ENCODE measurements at places on chromosomes 13 and 19.
A peak's percentile ranks its signal among the peaks of the same experiment; 100 is the strongest.

GRCh38 chr19:49408816-49409440 lies 14.3 kb downstream of the PTH2 start:
- no peak for DNase-seq

- DNase-seq, result no peak
These were observed 7.7 kb downstream of the CDX2 start for GRCh38 chr13:27961227-27962085.

GRCh38 chr19:13670846-13671245 lies 93.5 kb upstream of the MRI1 start:
- DNase-seq, result no peak

DNA sequence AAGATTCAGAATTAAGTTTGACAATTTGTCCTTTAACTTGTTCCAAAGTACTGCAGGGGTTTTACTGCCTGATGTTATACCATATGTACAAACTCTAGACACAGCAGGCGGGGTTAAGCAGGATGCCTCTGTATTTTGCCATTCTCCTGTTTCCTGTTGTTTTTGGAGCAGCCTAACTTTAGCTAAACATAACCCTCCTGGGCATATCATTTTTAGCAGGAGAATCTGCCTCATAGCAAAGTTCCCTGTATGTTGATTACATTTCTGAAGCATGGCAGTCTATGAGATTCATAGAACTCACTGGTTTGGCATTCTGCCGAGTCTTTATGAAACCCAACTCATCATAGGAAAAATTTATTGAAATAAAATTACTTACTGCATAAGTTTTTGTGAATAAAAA lies 5.2 kb downstream of the LHFPL6 start:
- DNase-seq, result no peak

- no peak for DNase-seq
These were observed 251.3 kb downstream of the MAB21L1 start for GRCh38 chr13:35225159-35225558.

DNA sequence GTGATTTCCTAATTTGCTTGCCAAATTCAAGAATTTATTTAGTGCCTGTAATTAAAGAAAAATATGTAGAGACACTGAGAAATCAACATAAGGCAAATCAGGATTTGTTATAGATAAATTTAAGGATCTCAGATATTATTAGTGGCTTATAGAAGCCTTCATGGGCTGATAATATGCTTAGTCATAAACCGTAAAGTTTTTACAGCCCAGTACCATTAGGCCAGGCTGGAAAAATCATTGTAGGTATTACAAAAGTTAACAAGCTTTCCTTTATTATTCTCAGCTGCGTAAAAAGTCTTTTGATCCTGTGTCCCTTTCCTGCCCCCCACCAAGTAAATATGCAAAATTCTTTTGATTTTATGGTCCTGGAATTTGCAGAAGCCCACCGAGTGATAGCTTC lies 58.2 kb downstream of the SLITRK6 start:
- no peak for DNase-seq

- no peak for DNase-seq
These were observed 55.7 kb downstream of the FAM216B start for GRCh38 chr13:42836930-42837690.

DNA sequence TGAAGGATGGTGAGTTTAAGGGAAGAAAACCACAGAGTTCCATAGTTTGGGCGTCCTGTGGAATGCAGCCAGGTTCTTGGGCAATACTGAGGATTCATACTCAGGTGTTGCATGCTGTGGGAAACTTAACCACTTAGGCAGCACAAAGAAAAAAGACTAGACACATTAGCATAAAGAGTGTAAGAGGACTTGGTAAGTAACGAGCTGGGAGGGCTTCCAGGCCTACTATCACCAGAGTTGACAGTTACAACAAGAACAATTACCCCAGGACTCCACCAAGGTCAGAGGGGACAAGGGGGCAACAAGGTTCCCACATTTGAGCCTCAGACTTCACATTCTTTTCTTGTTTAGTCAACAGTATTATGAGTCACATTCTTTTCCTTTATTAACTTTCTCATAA lies 33.2 kb downstream of the KCTD12 start:
- no peak for DNase-seq

- DNase-seq, result no peak
These were observed 7.9 kb upstream of the RASA3 start for GRCh38 chr13:114140131-114140905.

DNA sequence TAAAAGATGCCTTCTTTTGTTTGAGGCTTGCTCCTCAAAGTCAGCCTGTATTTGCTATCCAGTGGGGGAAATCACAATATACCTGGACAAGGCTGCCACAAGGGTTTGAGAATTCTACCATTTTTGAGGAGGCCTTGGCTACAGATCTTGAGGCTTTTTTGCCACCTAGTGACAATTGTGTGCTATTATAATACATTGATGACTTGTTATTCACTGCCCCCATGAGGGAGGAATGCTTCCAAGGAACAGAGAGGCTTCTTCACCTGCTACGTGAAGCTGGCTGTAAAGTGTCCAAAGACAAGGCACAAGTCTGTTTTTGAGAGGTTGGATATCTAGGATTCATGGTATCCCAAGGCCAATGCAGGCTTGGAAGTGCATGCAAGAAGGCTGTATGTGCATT lies 72.5 kb downstream of the ZNF708 start:
- DNase-seq, result no peak

- no peak for DNase-seq
These were observed 17.5 kb upstream of the ASPDH start for GRCh38 chr19:50531171-50531612.

- DNase-seq, result no peak
These were observed 74.2 kb downstream of the ATP11A start for GRCh38 chr13:112764028-112764427.

GRCh38 chr19:6378041-6378440 lies 2.3 kb upstream of the PSPN start:
- DNase-seq, result no peak

GRCh38 chr19:45087531-45087930 lies 5.4 kb upstream of the PPP1R37 start:
- DNase-seq, result no peak

GRCh38 chr13:97107815-97108529 lies 113.7 kb upstream of the OXGR1 start:
- no peak for DNase-seq

DNA sequence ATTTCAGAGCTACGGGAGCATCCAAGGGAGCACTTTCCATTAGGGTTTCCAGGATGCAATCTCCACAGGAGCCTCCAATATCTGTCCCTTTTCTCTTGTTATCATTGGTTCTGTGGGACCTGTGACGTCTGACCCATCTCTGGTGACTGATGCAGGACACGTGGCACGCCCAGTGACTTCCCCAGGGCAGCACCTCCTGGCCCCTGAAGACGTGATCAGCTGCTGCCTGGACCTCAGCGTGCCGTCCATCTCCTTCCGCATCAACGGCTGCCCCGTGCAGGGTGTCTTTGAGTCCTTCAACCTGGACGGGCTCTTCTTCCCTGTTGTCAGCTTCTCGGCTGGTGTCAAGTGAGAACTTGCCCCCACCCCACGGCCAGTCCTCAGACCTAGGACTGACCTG lies 25.5 kb downstream of the RYR1 start:
- no peak for DNase-seq

- DNase-seq, result no peak
These were observed 7.8 kb downstream of the FIZ1 start for GRCh38 chr19:55591555-55591954.

DNA sequence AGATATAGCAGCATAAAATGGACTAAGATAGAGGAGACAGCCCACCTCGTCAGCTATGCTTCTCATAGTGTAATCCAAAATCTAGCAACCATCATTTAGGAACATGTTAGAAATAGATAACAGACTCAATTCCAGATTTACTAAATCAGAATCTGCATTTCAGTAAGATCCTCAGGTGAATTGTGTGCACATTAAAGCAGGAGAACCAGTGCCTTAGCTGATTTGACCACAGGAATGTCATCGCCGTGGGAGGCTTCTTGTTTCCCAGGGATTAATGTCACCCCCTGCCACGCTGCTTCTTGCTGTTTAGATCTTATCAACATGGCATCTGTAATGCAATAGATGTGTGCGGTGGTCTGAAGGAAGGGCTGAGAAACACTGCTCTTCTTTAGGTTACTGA lies 84.0 kb downstream of the GPC5 start:
- DNase-seq, result no peak

DNA sequence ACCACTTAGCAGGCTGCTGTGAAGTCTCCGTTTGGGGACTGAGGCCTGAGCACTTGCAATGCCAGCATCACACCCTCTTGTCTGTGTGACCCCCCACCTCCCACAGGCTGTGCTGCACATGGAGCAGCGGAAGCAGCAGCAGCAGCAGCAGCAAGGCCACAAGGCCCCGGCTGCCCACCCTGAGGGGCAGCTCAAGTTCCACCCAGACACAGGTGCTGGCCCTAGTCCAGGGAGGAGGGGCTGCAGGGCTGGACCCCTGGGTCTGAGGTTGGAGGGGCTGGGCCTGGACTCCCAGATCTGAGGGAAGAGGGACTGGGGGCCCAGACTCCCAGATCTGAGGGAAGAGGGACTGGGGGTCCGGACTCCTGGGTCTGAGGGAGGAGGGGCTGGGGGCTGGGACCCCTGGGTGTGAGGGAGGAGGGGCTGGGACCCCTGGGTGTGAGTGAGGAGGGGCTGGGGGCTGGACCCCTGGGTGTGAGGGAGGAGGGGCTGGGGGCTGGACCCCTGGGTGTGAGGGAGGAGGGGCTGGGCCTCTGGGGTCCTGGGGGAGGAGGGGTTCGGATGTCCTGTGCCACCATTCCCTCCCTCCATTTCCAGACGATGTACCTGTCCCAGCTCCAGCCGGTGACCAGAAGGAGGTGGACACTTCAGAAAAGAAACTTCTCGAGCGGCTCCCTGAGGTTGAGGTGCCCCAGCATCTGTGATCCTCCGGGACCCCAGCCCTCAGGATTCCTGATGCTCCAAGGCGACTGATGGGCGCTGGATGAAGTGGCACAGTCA lies 11.6 kb upstream of the DHDH start:
- no peak for DNase-seq

DNA sequence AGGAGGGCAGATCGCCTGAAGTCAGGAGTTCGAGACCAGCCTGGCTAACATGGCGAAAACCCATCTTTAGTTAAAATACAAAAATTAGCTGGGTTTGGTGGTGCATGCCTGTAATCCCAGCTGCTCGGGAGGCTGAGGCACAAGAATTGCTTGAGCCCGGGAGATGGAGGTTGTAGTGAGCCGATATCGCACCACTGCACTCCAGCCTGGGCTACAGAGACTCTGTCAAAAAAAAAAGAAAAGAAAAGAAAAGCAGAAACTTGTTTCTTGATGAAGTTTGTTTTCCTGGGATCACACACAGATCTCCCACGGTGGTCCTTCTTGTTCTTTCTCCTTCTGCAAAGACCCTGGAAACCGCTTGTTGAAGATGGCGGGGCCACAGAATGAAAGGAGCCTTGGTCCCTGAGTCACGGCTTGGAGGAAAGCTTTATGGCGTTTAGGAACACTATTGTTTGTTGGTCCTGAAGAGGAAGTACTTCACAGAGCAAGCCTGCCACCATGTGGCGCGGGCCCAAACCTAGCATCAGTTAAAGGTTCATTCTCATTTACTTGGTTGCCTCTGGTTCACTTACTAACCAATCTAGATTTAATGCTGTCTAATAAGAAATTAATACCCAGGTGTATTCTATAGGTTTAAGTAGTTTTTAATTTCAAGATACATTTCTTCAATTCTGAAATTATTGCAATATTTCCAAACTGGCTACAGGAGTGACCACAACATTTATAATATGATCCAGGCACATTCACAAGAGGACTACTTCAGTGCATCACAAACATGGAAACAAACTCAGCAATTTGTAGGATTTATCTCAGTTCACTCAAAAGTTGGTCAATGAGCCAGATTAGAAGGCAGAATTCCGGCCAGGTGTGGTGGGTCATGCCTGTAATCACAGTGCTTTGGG lies 21.3 kb upstream of the ARL11 start:
- peak; percentile 44 for DNase-seq

GRCh38 chr19:48784527-48784926 lies 26.3 kb downstream of the BCAT2 start:
- no peak for DNase-seq

DNA sequence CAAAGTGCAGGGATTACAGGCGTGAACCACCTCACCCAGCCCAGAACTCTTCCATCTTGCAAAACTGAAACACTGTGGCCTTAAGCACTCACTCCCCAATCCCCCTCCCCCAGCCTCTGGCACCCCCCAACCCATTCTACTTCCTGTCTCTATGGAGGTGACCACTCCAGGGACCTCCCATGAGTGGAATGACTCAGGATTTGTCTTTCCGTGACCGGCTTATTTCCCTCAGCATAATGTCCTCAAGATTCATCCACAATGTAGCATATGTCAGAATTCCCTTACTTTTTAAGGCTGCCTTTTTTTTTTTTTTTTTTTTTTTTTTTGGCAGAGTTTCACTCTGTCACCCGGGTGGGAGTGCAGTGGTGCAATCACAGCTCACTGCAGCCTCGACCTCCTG lies 3.6 kb upstream of the F2RL3 start:
- no peak for DNase-seq

- DNase-seq, result no peak
These were observed 56.3 kb upstream of the DIAPH3 start for GRCh38 chr13:60220072-60220471.

- no peak for DNase-seq
These were observed 106.8 kb downstream of the LACC1 start for GRCh38 chr13:43986421-43986981.

- DNase-seq, result no peak
These were observed 11.5 kb downstream of the CCDC70 start for GRCh38 chr13:51873117-51873798.

- DNase-seq, result no peak
These were observed 4.8 kb downstream of the SOX21 start for GRCh38 chr13:94707400-94708021.

DNA sequence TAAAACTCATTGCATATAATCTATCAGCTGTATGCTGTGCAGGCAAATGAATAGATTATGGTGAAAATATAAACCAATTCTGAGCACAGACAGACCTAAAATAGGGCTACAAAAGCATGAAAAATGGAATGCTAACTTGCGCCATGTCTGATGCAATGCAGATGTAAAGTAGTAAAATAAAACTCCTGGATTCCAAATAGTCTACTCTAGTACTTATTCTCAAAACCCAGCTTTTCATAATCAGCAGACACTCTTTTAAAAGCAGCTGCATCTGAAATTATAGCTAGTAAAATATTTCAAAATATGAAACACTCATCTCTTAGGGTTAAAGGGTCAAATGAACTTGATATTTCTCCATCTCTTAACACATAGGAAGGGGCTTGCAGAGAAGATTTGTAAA lies 4.7 kb upstream of the POMP start:
- no peak for DNase-seq

GRCh38 chr19:35216833-35217648 lies 11.5 kb downstream of the FAM187B start:
- DNase-seq, result no peak

- no peak for DNase-seq
These were observed 37.3 kb downstream of the MBNL2 start for GRCh38 chr13:97259410-97259797.

GRCh38 chr13:79289571-79289970 lies 116.5 kb downstream of the RBM26 start:
- DNase-seq, result no peak

DNA sequence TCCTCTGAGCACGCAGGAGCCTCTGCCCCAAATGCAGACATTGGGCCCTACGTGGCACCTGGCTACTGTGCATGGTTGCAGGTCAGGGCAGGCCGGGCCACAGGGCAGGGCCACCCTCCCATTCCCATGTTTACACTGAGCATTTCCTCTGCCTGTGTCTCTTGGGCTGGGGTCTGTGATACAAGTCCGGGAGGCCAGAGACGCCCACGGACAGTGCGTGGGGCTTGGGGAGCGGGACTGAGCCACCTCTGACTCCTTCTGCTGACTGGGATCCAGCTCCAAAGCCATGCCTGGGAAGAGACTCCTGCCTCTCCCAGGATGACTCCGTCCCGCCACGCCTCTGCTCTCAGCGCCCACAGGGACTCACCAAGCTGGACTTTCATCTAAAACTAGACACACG lies 18.8 kb downstream of the GAS6 start:
- DNase-seq, result no peak

Data from GM12892 (cell line).